ENCODE measurements at places on chromosomes 2 and 18.

GRCh38 chr2:188975497-188976102 is 1.4 kb downstream of the COL3A1 start:
- no peak for DNase-seq

DNA sequence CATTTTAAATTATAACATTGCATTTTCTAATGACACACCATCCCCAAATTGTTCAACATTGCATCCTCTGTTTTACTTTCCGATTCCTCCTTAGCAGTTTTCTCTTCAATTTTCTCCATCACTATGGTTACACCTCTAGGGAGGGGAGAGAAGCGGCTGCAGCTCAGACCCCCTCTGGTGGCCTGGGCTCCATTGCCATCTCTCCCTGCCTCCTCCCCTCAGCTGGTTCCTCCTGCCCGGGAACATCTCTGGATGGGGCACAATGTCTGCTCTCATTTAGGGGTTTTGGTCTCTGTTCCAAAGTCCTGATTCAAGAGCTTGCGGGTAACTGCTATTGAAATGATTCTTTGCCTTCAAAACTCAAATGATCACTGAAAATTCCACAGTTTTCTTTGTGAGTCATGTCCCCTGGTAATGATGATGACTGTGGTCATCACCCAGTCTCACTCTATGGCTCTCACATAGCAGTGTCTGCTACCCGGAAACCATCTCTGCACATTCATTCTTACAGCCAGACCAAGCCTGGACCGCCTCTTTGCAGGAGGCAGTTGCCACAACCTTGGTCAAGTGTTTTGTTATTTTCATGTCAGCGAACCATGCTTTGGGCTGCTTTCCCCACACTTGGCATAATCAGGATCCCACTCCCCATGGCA is 263.9 kb downstream of the ALPK2 start:
- DNase-seq, result no peak

- DNase-seq, result no peak
Observed at GRCh38 chr2:60862642-60863041, 18.7 kb upstream of the REL start.

- no peak for DNase-seq
Observed at GRCh38 chr2:126241001-126241400, 415.0 kb upstream of the GYPC start.

- DNase-seq, result no peak
Observed at GRCh38 chr2:52405980-52406379, 1361.6 kb upstream of the CHAC2 start.

DNA sequence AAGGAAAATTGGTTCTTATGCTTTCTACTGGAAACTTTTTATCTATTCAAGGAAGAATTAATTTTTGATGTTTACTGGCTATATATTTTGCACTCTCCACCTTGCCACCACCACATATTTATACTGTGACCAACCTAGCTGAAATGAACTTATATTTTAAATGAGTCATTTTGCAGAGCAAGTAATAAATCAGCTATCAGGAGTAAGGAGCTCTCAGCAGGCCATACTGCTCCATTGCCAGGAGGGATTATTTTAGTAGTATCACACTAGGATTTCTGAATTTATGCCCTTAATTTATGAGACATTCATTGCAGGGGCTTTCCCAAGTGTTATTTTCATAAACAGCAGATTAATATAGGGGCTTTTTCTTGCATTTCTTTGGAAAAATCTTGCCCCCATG is 125.8 kb upstream of the CYP1B1 start:
- no peak for DNase-seq

DNA sequence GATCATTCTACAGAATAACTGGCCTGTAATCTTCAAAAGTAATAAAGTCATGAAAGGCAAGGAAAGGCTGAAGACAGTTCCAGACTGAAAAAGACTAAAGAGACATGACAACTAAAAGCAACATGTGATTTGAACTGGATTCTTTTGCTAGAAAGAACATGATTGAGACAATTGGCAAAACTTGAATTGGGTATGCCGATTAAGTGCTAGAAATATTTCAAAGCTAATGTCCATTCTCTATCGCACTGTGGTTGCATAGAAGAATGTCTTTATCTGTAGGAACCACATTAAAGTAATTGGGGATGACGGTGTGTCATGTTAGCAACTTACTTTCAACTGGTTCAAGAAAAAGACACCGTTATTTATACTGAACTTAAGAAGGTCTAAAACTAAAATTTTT is 98.5 kb downstream of the EXOC6B start:
- DNase-seq, result no peak

GRCh38 chr2:14634182-14634488 is 1.6 kb downstream of the LRATD1 start:
- no peak for DNase-seq

GRCh38 chr2:127305990-127306585 is 12.1 kb upstream of the ERCC3 start:
- DNase-seq, result no peak

GRCh38 chr18:48319801-48320638 is 89.2 kb downstream of the ZBTB7C start:
- DNase-seq, result no peak

DNA sequence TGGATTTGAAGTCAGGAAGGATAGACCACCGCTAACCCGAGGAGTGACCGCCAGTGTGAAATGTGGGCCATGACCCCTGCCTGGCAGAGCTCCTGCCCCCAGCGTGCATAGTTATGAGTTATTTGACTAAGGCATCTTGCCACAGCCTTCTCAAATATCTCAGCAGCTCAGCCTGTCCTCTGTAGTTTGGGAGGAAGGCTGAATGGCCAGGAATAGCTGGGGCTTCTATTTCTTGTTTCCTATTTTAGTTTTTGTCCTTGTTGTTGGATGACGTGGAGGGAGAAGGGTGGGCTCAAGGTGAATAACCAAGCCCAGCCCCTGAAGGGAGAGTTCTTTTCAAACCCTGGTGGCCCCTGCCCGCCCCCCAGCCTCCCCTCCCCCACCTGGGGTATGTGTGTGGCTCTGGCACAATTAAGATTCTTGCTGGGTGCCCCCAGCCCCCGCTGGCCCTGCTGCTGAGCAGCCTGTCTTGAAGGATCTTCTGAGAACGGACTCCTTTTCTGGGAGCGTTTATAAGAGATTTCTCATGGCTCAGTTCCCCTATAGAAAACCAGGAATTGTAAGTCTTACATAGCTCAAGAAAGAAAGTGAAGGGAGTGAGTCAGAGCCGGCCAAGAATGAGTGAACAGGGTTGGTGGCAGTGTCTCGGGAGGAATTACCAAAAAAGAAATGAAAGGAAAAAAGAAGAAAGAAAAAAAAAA is 157.4 kb downstream of the GLI2 start:
- no peak for DNase-seq

DNA sequence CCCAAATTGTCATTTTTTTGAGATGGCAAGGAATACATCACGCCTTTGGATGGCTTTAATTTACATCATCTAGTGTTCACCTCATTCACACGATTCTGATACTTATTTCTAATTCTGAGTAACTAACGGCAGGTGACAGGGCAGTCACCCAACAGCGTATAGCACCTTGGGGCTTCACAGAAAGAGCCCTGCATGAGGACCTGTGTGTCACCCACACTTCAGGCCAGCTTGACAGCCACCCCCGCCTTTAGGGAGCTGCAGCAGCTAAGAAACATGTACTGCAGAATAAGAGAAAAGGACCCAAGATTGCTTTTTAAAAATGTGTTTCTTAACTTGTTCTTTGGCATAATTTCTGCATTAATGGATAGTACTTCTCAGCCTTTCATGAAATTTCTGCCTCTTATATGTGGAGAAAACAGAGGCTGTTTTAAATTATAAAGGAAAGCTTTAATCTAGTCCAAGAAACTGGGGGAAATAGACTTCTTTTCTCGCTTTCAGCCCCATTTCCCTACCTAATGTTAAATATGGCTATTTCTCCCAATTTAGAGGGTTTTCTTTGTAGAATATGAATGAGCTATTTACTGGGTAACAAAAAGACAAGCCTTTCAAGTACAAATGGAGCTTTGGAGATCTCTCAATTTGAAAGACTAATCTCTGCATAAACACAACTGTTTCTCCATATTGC is 245.1 kb downstream of the LDLRAD4 start:
- DNase-seq, result no peak

- no peak for DNase-seq
Observed at GRCh38 chr2:180017784-180018183, 10.7 kb upstream of the CWC22 start.

DNA sequence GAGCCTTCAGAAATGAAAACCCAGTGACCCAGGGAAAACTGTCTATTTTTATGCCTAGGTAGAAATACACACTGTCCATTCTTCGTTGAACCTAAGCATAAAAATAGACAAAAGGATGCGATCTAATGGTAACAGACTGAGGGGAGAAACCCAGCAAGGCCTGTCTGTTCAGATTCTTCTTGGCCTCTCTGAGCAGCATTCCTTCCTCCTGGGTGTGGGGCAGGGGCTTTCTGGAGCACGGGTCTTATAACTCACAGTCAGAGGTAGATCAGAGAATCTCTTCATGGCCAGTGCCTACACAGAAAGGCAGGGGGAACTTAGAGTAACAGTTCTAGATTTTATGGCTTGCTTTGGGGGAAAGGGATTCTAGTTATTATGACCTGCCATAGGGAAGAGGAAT is 56.0 kb downstream of the PKDCC start:
- peak; percentile 50 for DNase-seq

GRCh38 chr2:237341872-237342271 is 72.1 kb downstream of the COL6A3 start:
- no peak for DNase-seq

DNA sequence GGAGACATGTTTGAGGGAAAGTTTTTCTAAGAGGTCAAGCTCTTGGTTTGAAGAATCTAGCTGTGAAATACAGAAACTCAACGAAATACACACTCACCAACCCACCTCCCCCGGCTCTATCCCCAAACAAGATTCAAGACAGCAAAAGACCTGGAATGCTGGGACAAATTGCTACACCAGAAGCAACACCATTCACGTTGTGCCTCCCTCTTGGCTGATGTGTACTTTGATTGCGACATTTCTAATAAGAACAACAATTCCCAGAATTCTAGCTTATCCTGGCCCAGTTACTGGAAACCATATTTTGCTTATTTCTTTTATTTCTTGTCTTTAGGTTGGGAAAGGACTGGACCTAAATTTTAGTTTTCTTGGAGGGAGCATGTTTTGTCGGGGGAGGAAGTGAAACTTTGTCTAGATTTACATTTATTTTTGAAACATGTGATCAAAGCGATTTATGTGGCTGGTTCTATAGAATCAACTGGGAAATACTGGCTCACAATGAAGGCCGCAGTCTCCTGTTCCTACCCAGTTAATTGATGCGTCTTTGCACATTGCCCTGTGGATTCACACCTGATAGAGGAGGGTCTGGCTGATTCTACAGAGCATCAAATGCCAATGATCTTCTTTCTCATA is 29.6 kb upstream of the LPIN1 start:
- no peak for DNase-seq

- DNase-seq, result no peak
Observed at GRCh38 chr2:102313025-102313424, 1.7 kb downstream of the IL1RL1 start.

DNA sequence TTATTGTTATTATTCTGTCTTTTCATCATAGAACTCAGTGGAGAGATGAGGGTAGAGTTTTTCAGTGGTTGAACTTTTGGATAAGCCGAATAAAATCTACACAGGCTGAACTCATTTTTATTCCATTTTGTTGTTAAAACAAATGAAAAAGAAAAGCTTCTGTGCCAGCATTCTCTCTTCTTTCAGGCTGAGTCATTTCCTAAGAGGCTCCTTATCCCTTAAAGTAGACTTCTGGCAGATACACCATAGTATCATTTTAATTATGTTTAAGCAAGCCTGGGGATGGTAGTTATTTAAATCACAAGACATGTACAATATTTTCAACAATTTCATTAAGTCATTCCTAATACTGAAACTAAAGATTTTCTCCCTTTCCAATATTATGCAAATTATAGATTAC is 1364.0 kb upstream of the NRXN1 start:
- DNase-seq, result no peak

DNA sequence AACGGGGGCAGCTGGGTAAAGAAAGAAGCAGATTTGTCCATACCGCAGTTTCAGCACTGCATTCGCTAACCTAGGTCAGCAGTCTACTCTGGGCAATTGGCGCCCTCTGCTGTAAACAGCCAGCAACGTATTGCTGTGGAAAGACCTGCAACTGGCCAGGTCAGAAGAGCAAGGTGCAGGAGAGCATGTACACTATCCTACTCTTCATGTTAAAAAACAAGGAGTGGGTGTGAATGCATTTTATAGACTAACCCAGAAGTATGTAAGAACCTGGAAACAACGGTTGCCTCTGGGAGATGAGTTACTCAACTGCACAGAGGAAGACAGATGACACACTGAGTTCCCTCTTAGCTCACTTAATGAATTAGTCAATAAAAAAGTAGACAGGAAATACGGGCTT is 6.2 kb downstream of the MRPS5 start:
- peak; percentile 79 for DNase-seq

DNA sequence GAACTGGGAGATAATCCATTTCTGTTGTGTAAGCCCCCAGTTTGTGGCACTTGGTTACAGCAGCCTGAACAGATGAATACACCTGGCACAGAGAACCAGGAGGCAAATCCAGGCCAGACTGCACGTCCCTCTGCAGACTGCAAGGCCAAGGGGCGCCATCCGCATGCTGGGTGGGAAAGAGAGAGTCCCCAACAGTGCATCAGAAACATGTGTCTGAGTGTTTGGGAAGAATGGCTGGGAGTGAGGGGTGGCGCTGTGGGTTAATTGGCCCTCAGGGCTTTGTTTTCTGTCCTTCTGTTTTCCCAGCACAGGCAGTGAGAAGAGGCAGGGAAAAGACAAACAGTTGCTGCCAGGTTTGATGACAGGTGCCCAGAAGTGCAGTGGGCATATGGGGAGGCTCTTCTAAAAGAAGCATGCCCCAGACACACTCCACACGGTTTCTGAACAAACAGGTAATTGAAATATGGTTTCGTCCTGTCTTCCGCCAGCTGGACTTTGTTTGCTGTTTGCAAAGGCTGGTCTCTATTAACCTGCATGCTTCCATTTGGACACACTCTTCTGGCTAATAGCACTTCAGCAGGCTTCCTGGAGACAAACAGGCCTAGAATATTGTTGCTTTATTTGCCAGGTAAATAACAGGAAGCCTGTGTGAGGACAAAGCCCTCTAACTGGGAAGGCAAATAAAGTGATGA is 43.4 kb upstream of the SEC11C start:
- DNase-seq, result no peak

DNA sequence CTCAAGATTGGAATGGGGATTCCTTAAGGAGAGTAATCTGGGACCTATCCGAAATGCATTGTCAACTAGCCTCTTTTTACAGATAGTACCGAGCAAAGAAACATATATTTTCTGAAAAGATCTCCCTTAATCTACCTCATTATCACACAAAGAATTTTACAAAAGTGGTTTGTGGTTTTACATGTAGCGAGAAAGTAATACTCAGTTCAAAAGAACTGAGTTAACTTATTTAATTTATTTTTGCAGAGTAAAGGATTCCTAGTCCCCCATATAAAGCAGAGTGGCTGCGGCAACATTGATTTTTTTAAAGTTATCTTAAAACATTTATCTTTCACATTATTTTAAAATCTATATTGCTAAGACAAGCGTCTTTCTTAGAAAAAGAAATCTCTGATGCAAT is 15.9 kb upstream of the SOS1 start:
- DNase-seq, result no peak

DNA sequence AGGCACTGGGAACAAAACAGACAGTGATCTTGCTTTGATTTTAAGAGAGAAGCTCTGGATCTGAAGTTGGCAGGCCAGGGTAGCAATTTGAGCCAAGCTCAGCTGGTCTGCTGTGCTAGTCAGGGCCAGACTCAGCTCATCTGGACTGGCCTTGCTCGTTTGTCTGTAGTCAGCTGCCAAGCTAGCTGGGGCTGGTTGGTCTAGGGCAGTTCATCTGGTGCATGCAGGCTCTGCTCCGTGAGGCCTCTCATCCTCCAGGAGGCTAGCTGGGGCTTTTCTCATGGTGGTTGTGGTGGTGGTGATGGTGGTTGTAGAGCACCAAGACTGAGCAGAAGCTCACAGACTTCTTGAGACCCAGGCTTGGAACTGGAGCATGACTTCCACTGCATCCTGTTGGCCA is 10.3 kb downstream of the FBLN7 start:
- DNase-seq, result peak; percentile 44

Measured in activated CD8-positive, alpha-beta memory T cell treated with anti-CD3 and anti-CD28 coated beads for 24 hours (primary cell).